ENCODE measurements at places on chromosomes 4 and X.

GRCh38 chrX:18793601-18794089 is 86.2 kb downstream of the PPEF1 start:
- DNase-seq: no peak

DNA sequence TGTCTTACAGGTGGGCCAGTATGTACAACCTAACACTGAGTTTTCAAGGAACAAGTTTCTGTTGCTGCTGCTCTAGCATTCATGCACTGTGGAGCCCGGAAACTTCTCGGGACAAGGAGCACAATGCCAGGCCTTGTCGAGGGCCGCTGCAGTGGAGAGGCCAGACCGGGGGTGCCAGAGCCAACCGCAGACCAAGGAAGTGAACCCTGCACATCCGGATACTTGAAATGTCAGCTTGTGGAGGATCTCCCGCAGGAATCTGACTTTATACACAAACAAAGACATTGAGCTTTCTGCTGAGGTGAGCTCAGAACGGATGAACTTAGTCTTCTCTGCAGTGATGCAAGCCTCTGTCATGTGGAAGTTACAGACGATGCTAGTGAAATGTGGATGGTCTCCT is 99.5 kb downstream of the ZNF827 start:
- DNase-seq: peak; percentile 38

- no peak for DNase-seq
These were observed 129.6 kb upstream of the QRFPR start for GRCh38 chr4:121510341-121510874.

- no peak for DNase-seq
These were observed 121.1 kb upstream of the NDST4 start for GRCh38 chr4:115234405-115235093.

- DNase-seq: no peak
These were observed 496.0 kb upstream of the AGA start for GRCh38 chr4:177938226-177938625.

GRCh38 chrX:22134681-22135080 is 102.6 kb downstream of the PHEX start:
- no peak for DNase-seq

DNA sequence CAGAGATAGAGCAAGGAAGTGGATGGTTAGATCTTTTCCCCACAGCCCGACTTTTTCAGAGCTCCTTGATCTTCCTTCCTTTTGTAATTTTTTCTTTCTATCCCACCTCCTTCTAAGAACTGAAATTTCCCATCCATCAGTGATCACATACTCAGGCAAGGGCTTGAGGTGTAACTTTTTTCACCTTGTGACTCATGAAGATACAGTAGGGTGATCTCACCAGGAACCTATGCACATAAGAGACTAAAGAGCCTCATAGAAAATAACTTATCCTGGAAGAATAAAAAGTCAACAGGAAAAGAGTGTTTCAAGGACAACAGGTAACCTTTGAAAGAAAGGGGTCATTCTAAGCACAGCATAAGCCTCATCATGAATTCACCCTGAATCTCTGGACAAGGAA is 131.2 kb upstream of the HCCS start:
- DNase-seq: no peak

- no peak for DNase-seq
These were observed 351.2 kb downstream of the ARHGAP24 start for GRCh38 chr4:85826060-85826678.

DNA sequence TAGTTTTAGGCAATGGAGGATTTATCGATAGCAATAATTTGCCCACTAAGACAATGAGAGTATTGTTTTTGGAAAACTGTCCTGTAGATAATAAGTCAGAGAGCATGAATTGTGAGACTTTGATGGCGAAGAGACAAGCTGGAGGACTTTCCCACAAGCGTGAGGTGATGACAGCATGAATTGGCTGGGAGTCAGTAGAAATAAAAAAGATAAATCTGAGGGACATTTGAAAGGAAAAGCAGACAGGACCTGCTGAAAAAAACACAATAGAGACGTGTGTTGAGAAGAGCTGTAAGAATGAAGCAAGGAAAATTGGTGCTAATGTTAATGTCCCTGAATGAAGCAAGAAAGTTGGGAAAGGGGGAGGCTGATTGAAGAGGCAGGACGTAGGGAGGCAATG is 233.5 kb downstream of the DCTD start:
- DNase-seq: no peak

DNA sequence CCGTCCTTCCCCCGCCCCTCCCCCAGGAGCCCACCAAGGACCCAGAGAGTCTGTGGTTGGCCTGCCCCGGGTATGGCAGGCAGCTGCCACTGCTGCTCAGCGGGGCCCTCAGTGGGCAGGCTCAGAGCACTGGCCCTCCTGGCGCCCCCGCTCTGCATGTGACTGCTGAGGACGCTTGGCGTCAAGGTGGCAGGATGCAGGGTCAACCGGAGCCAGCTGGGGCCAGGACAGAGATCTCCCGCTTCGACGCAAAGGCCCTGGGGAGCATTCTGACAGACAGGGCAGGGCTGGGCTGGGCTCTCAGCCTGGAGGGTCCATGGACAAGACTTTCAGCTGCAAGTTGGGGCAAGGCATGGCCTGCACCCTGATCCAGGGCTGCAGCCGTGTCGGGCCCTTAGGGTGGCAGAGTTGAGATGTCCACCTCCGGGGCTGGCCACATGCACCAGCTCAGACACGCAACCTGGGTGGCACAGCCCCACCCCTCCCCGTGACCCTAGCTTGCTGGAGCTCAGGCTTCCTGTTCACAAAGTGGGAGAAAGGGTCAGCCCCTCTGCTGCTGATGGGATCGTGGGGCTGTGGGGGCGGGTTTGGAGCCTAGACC is 30.3 kb downstream of the LRPAP1 start:
- no peak for DNase-seq

DNA sequence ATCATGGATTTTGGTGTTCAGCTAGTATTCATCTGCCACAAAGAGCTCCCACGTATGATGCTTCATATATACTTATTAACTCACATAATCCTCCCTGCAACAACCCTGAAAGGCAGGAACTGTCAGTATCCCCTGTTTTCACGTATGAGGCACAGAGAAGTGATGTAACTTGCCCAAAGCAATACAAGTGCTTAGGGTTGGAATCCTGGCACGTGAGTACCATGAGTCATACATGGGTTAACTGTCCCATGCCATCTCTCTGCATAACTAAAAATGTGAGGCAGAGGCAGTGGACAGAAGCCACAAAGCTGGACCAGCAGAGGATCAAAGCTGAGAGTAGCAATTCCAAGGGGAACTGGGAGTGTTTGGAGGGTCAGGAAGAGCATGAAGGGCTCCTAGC is 35.7 kb upstream of the EGFL6 start:
- no peak for DNase-seq

DNA sequence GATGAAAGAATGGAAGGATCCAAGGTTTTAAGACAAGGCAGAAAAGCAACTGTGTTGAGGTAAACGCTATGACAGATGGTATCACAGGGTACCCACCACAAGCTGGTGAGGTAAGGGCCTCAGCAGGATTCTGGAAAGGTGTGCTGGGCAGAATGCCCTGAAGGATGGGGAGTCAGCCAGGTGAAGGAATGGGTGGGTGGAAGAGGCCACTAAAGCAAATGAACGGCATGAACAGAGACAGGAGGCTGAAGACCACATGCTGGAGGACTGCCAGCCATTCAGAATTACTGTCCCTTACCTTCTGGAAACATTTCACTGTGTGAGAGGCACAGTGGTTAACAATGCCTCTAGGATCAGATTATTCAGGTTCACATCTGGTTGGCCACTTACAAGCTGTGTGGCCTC is 23.6 kb downstream of the GPRIN3 start:
- no peak for DNase-seq

- DNase-seq: no peak
These were observed 137.1 kb downstream of the AMELX start for GRCh38 chrX:11430271-11430670.

DNA sequence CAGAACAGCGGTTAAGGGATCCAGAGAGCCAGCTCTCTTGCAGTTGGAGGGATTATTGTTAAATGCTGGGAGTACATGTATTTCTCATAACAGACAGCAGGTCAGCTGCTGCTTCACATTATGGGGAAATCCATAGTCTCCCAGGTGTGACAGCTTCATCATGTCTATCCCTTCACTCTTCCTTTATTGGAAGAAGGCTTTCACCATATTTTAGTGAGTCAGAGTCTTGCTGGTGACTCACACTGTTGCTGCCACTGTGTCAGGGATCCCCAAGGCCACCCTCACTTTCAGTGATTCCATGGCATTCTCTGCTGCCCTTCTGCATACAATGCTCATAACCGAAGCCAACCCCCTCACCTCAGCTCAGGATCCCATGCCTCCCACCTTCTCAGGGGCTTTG is 32.9 kb upstream of the PAGE5 start:
- DNase-seq: no peak

- DNase-seq: no peak
These were observed 35.3 kb downstream of the HPGDS start for GRCh38 chr4:94307231-94307871.

DNA sequence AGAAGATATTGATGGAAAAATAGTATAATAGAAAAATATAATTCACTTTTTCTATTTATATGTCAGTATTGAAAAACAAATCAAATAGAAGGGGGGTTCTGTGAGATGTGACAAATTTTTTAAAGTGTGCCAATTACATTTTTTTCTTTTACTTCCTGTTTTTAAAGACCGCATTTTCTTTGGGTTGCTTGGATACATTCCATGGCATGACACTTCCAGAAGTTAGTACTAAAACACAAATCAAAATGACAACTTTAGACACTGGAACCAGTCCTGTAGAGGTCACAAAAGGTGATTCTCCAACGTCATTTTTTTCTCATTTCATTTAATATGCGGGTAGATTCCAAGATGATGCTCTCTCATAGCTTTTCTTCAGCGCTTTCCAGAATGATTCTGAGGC is 116.2 kb upstream of the GNPDA2 start:
- DNase-seq: no peak

DNA sequence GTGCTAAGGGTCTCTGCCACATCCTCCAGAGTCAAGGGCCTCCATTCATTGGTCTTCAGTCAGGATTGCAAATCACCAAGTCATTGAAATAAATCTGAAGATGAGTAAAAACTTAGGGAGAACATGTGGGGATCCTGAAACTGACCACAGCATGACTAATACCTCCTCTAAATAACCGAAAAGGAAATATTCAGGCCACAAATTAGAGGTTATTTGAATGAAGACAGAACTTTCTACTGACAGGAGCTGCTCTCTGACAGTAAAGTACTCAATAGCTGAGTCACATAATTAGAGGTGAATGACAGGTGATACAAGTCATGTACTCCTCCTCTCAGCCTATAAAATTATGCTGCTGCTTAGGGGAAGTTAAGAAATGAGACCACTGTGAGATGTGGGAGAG is 240.2 kb upstream of the F9 start:
- no peak for DNase-seq

GRCh38 chrX:57104921-57105398 is 16.4 kb downstream of the SPIN2B start:
- no peak for DNase-seq

GRCh38 chrX:27565992-27566391 is 24.2 kb upstream of the DCAF8L2 start:
- no peak for DNase-seq

DNA sequence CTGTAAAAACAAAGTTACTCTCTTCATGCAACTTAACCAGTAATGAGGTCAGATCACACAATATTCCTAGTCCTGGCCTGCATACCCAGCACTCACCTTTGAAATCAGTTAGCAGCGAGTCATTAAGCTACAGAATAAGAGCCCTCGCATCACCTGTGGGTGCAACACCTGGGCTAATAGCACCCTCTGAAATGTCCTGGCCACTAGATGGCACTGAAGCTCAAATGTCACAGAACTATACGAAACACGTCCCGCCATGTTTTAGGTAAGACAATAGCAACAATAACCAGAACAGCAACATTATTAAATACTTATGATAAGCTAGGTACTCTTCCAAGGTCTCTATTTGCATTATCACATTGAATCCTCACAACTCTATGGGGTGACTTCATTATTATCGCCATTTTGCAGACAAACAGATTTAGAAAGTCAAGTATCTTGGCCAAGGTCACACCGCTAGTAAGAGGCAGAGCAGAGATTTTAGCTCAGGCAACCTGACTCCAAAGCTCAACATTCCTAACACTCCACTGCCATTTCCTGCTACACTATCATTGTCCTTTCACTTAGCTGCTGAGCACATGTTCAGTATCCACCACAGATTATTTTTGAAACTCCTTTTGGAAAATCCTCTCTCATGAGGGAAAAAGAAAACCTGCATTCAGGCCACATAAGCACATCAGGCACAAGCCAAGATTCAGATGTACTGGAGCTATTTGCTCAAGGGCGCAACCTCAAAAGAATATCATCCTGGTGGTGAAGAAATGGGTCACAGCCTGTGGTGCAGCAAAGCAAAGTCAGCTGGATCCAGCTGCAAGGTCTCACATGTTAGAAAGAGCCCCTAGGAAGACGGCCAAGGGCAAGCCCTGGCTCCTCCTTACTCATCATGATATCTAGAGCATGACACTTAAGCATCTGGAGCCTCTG is 59.5 kb upstream of the KDR start:
- DNase-seq: no peak

DNA sequence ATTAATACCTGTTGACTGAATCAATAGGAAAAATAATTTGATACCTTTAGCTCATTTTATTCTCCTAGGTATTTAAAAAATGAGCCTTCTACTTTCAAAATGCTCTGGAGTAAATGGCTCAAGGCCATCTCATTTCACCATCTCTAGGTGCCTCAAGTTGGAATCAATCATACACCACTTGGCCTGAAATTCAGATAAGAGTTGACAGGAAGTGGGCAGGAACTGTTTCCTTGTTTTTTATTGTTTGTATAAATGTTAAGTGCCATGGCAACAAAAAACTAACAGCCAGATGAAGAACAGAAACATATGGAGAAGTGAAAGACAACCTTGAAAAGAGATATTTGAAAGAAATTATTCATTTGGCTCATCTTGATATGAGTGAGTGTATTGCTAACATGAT is 12.4 kb downstream of the LIMCH1 start:
- no peak for DNase-seq

DNA sequence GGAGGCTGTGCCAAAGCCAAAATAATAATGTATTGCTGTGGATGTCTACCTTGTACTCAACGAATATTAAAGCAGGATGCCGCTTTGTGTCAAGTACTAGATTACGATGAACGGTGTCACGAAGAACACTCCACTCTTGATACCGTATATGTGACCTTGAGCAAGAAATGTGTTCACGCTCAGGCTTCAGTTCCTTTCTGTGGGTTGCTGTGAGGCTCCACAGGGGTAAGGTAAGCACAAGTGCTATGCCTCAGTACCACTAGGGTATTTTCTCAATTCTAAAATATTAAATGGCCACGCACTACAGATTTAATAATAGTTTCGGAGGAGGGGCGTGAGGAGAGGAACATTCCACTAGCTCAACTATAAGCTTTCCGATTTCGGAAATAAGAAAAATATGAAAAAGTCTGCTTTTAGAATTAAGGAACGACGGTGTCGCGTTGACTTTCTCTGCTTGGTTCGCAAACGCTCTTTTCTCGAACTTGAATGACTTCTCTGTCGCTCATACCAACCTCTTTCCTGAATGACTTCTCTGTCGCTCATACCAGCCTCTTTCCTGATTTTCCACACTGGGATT is 607 bp upstream of the SCOC start:
- no peak for DNase-seq

DNA sequence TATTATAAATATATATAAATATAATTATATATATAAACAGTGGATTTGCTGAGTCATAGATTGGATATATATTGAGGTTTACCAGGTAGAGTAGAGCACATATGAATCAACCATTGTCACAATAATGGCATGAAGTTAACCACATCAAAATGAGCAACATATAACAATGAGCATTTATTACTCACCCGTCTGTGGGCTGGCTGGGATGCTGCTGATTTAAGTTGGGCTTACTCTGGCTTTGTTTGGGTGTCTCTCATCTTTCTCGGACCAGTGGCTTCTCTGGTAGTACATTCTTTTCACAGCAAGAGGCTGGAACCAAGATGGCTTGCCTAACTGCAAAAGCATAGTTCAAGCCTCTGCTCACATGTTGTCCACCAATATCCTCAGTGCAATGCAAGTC is 111.7 kb upstream of the TAPT1 start:
- no peak for DNase-seq

Measured in substantia nigra (tissue), 51 donors.